COR-L47 (cell line): ENCODE measurements at places on chromosomes 6 and 20.

GRCh38 chr20:9255171-9255570, 186.3 kb downstream of the PLCB4 start:
- DNase-seq, result no peak

DNA sequence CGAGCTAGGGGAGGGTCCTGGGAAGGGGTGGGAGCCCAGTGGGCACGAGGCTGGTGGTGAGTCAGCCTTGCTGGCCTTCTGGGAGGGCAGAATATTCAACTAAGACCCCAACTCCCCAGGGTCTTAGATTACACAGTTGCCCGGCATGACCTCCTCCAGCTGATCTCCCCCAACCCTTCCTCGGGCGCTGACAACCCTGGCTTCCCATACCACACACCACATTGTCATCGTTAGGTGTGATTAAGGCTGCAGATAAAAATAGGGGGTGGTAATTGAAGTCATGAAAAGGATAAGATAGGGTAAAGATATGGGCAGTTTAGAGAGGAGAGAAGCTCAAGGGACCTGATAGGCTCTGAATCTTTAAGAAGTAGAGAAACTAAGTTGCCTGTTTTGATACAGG, 10.5 kb downstream of the CDC40 start:
- no peak for DNase-seq

DNA sequence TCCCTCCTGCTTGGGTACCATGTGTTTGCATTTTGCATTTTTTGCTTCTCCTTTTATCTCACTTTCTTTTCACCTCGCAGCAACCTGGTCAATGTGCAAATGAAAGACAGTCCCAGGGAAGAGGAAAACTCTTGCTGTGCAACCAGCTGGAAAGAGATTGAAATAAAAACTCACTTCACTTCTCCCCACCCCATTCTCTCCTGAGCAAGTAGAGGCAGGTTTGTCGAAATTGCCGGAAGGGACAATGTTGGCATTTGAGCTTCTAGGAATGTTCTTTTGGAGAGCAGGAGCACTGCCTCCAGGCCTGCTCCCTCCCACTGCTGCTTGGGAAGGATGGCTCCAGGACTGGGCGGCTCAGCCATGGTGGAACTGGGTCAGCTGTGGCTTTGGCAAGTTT, 30.6 kb downstream of the KCNG1 start:
- DNase-seq, result no peak

- DNase-seq, result peak; percentile 1
These were observed 2.8 kb upstream of the HTR1B start for GRCh38 chr6:77466055-77466450.

DNA sequence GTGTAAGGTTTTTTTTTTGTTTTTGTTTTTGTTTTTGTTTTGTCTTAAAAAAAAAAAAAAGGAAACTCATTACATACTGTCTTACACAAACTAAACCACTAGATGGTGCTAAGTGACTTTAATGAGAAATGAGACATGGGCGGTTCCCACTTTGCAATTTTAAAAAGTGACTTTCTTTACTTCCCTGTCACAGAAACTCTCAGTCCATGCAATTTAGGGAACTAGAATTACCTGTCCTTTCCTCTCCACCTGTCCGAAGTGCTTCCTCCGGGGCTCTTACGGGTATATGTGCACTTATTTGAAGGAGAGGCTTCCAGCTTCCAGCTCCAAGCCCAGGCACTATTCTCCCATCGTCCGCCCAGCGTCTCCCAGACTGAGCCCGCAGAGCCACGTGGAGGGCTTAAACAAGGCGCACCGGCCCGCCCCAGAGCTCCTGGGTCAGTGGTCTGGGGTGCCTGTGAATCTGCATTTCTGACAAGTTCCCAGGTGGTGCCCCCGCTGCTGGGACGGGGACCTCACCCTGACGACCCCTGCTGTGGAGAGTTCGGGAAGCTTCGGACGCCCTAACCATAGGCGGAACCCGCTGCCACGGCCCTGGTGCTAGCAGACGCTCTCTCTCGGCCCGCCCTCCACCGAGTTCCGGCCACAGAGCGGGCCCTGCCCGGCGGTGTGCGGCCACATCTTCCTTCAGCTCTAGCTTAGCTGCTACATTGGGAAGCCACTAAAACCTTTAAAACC, 26.1 kb downstream of the BFSP1 start:
- DNase-seq, result peak; percentile 42

DNA sequence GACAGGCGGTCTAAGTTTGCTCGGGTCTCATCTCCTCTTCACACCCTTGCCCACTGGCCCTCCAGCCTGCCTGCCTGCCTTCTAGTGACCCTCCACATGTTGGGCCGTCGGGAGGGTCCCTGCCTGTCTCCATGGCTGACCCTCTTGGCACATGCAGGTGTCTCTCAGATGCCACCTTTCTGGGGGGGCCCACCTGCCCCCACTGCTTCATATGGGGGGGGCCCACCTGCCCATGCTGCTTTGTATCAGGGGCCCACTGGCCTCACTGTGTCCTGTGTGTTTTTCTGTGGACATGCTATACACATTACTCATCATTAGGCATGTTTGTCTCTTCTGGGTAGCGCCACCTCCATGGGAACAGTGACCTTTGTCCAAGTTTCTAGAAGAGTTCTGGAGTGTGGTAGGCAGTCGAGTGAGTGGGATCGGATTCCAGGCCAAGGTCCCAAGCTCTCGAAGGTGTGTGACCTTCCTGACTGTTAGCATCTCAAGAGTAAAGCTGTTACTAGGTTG, 40.4 kb upstream of the KIF25 start:
- DNase-seq, result no peak
